ENCODE measurements at places on chromosomes 1 and 21.

- no peak for DNase-seq
Observed at GRCh38 chr21:39452970-39453342, 1.2 kb downstream of the SH3BGR start.

DNA sequence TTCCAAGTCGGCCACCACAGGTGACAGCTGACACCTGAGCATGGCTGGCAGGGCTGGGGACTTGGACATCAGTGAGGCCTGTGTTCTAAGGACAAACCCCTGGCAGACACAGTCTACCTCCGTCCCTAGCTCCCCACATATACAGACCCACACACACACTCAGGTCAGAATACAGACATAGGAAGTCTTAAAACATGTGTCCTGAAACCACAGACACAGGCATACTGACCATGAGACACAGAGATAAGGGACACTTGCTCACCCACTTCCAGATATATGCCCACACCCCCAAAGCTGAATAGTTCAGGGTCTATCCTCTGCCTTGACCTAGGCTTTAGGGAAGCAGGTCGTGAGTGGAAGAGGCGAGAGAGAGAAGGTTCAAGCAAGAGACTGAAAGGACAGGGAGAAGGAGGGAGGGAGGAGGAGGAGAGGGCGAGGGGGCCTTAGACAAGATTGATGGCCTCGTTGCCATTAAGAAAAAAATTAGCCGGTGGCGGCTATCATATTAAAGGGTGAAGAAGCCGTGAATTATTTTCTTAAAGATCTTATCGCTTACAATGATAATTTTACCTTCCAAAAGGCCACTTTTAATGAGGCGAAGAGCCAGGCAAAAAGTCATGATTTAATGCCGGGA, 49.9 kb downstream of the TMEM53 start:
- no peak for DNase-seq

- no peak for DNase-seq
Observed at GRCh38 chr1:16162163-16162822, 6.4 kb upstream of the EPHA2 start.

- DNase-seq: no peak
Observed at GRCh38 chr1:29236712-29237128, 398 bp downstream of the PTPRU start.

DNA sequence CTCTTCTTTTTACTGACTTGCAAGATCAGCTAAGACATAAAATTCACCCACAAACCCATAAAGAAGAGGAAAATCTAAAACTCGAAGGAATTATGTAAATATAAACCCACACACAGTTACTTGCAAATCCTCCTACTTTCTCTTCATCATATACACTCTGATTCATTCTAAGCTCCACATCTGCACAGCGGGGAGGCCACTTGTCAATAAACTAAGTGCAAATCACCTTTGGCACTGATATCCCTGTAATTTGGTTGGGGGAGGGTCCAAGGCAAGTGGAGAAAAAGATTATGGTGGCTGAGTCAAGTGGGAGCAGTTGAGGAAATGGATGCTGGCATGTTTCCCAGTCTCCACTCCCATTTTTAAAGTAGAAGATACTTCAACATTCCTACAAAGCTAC, 596.5 kb downstream of the MATN1 start:
- no peak for DNase-seq

- no peak for DNase-seq
Observed at GRCh38 chr1:98388441-98388840, 273.1 kb upstream of the SNX7 start.

Data from stimulated activated CD4-positive, alpha-beta T cell treated with anti-CD3 and anti-CD28 coated beads, Interleukin-1b, Interleukin-23, amount 100 ng/mL, for 1 hour (primary cell).